Lung (tissue), 17 donors: ENCODE measurements at places on chromosomes 5 and 9.

- peak; percentile 69 for DNase-seq
These were observed 158.7 kb downstream of the NMUR2 start for GRCh38 chr5:152246401-152246800.

DNA sequence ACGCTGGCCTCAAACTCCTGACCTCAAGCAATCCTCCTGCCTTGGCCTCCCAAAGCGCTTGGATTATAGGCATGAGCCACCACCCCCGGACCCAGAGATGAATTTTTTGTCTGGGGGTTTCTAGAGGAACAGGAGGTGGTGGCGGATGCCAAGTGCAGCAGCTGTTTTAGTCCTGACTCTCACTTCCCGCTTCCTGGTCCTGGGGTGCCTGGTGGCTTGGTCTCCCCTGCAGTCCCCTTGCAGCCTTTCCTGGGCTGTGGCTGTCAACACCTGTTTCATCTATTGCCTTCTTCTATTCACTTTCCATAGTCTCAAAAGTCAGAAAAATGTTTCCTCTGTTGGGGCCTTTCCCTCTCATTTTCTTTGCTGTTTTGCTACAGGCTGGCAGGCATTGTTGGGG, 6.5 kb upstream of the NHP2 start:
- no peak for DNase-seq

- no peak for DNase-seq
These were observed 50.5 kb downstream of the PDE4D start for GRCh38 chr5:59842999-59843398.

- no peak for DNase-seq
These were observed 348.0 kb downstream of the NPR3 start for GRCh38 chr5:33059081-33059480.

DNA sequence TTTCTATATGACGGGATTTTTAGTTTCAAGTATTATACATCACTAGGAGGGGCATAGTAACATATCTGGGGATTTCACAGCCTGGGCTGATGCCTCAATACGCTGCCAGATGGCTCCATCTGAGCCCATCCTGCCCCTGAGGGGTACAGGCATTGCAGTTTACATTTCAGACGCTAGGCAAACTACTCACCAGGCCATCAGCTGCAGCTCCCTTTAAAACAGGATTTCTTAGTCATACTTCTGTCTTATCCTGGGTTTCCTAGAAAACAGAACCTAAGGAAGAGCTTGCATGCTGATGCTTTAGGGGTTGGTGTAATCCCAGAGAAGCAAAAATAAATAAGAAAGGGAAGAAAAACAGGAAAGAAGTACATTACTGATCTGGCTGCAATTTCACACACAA, 372.8 kb upstream of the PIK3R1 start:
- no peak for DNase-seq

GRCh38 chr5:138583984-138584637, 8.9 kb upstream of the HSPA9 start:
- DNase-seq = no peak

GRCh38 chr5:14534773-14535172, 46.8 kb upstream of the OTULINL start:
- no peak for DNase-seq

- no peak for DNase-seq
These were observed 272.8 kb downstream of the NNT start for GRCh38 chr5:43875741-43876140.

- DNase-seq = no peak
These were observed 41.4 kb upstream of the GLRA1 start for GRCh38 chr5:151966046-151966445.

DNA sequence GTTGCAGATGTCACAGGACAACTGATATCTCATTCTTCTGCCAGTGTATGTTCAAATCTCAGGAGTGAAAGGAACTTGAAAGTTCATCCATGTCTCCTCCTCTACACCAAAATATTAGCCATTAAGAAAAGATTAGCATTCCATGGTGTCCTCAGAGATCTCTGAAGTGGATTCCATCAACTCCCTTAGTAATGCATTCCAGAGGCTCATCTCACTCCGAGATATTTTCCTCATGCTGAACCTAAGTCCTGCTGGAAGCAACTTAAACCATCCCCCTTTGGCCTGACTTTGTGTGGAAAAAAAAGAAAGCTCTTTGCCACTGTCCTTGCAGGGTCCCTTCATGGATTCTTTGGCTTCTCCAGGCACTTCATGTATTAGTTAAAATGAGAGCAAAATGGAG, 155.7 kb upstream of the ZNF462 start:
- no peak for DNase-seq

DNA sequence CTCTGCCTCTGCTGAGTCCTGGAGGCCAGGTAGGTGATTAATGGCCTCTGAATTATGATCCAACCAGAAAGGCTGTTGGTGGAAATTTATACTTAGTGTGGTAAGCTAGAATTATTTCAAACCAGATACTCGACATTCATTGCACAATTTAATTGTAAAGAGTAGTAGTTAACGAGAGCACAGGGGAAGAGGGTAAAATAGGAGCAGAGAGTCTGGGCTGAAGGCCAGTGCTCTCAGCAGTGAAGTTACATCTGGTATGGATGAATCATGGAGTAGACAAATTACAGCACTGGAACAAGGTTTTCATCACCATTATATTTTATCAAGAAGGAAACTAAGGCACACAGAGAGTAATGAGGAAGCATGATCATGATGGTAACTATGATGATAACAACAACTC, 92.5 kb downstream of the TLR4 start:
- no peak for DNase-seq

DNA sequence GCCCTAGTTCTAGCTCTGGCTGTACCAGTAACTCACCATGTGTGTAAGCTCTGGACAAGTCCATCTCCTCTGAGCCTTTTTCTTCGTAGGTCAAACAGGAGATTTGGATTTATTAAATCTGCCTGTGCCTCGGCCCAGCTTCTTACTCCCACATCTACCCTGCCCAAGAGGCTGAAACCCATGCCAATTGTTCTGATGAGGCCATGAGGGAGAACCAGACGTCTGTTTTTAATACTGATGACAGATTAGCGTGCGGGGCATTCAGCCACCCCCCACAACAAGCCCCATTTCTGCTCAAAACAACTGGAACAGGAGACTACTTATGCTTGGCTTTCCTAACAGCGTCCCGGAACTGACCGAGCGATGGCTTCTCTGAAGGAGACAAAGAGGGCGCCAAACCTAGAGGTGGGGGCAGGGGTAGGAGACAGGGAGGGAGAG, 81.2 kb upstream of the TRIM32 start:
- no peak for DNase-seq

- DNase-seq = peak; percentile 48
These were observed 728.9 kb downstream of the MAT2B start for GRCh38 chr5:164234321-164234720.

- DNase-seq = no peak
These were observed 3.0 kb downstream of the GARIN3 start for GRCh38 chr5:157162919-157163510.
